ENCODE measurements at places on chromosomes 2 and 18. TPM values are rescaled to one million over a fixed set of nuclear protein-coding genes. Genes with fewer than 3 reads are reported as not detected.

DNA sequence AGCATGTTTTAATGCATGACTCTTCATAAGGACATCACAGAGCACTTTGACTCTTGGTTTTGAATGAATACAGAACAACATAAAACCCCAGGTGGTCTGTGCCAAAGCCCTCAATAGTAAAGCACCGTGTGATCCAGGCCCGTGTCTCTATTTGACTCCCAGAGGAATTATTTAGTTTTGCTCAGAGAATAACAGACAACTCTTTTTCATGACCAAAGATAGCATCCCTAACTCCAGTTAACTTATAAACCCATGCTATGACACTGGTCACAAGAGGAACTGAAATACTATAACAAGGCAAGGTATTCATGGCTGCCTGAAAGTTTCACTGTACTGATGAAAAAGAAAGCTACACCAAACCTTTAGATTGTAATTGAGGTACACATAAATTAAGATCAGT, 128.4 kb downstream of the IKZF2 start:
- DNase-seq = no peak

DNA sequence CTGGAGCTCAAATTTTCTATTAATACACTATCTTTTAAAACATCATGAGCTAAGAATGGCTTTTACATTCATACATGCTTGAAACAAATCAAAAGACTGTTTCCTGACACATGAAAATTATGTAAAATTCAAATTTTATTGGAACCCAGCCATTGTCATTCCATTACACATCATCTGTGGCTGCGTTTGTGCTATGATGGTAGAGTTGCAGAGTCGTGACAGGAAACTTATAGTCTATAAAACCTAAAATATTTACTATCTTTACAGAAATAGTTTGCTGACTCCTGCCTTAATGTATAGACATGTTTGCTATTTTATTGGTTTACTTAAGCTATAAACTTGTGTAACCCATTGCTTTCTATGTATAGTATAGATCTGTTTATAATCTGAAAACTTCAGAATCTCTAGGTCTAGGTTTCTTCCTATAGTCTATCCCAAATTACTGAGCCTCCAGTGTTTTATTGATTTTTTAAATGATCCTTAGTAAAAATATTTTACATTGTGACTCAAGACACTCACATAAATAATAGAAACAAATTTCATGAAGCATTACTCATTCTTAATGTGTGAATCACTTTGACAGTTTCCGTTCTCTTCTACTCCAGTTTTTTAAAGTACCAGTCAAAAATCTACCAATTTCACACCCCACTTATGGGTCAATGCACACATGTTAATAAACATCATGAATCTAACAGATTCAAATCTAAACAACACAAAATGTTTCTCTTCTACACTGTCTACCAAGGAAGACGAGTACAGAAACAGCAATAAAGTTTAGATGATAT, 26.4 kb upstream of the MRPL19 start:
- no peak for DNase-seq

DNA sequence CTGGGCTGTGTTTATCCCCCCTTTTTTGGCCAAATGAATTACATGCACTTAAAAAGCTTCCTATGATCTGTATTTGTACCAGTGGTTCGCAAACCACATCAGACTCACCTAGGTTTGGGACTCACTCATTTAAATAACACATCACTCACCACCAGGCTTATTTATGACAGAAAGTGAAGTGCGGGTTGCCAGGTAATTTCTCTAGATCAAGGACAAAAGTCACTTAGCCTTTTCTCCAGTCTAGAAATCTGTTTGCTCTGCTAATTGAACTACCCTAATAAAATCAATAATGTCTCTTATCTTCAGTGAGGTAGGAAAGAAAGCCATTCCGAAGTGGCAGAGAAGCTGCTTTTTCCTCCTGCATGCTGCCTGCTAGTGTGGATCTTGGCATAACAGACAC, 88.1 kb upstream of the SLC8A1 start:
- DNase-seq = no peak

GRCh38 chr2:123993728-123994323, 31.3 kb upstream of the CNTNAP5 start:
- DNase-seq = peak; percentile 16

CNDP1 gene
- 0.08 TPM for total RNA-seq

DNA sequence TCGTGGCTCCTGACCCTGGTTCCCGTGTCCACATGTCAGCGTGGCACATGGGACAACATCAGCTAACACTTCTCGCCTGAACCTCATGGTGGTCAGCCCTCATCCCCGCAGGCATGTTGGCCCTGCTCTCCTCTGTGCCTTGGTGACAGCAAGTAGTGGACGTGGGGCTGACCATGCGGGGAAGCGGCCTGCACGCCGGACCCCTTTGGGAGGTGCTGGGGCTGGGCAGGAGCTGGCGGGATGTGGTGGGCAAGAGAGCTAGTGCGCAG, 249.5 kb downstream of the TWIST2 start:
- DNase-seq = no peak

CACNB4 gene
- 6.3 TPM for total RNA-seq

- DNase-seq = no peak
Measured at GRCh38 chr18:3914833-3915610, 465.1 kb downstream of the TGIF1 start.

SLC16A14 gene
- 5.2 TPM for total RNA-seq

GRCh38 chr2:61157371-61158003, 4.5 kb upstream of the C2orf74 start:
- no peak for DNase-seq

DNA sequence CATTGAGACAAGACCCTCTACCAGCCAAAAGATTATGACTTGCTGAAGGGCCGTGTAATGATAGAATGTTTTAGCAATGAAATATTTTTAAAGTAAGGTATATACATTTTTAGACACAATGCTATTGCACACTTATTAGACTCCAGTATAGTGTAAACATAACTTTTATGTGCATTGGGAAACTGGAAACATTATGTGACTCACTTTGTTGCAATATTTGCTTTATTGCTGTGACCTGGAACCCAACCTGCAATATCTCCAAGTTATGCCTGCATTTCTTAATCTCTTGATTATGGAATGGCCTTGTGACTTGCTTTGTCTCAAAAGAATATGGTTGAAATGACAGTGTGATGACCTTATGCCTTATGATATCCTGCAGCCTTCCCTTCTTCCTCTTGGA, 502.0 kb downstream of the EPHA4 start:
- no peak for DNase-seq

- no peak for DNase-seq
Measured at GRCh38 chr18:11671156-11671555, 17.9 kb upstream of the GNAL start.
